ENCODE measurements at places on chromosomes 3 and 15.
A peak's percentile ranks its signal among the peaks of the same experiment; 100 is the strongest.

- DNase-seq, result no peak
Measured at GRCh38 chr3:107323723-107324122, 53.5 kb upstream of the CCDC54 start.

DNA sequence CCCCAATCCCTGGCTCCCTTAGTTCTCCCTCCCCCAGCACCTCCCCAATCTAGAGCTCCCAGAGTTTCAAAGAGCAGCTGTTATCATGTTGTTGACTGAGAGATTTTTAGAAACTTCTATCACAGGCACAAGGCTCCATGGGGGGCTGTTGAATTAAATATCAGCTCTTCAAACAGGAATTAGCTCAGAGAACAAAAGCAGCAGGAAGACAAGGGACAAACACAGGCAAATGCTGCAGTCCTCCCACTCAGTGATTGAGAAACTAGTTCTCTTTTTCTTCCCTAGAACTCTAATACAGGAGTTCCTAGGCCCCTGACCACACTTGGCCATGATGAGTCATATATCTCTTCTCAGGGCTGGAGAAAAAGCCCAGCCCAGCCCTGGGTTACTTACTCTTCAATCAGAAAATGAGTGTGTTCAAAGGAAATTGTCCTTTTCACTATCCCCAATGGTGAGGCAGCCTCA, 262.1 kb downstream of the IGSF11 start:
- no peak for DNase-seq

DNA sequence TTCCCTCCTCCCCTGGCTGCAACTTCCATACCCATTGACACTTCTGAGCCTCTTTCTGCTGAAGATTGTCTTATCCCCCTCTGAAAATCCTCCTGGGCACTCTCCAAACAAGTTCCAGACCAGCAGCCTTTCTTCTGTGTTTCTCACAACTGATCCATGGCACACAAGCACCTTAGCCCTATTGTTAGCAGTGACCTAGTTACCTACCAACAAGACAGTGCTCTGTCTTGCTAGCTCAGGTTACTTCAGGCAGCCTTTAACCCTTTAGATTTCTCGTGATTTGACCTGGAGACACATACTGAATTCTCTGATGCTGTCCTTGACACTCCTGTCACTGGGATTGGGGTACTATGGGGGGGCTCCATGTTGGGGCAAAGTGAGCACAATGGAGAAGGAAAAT, 82.1 kb downstream of the GTF2E1 start:
- DNase-seq, result no peak

- DNase-seq, result no peak
Measured at GRCh38 chr15:55992769-55993110, 672 bp downstream of the NEDD4 start.

DNA sequence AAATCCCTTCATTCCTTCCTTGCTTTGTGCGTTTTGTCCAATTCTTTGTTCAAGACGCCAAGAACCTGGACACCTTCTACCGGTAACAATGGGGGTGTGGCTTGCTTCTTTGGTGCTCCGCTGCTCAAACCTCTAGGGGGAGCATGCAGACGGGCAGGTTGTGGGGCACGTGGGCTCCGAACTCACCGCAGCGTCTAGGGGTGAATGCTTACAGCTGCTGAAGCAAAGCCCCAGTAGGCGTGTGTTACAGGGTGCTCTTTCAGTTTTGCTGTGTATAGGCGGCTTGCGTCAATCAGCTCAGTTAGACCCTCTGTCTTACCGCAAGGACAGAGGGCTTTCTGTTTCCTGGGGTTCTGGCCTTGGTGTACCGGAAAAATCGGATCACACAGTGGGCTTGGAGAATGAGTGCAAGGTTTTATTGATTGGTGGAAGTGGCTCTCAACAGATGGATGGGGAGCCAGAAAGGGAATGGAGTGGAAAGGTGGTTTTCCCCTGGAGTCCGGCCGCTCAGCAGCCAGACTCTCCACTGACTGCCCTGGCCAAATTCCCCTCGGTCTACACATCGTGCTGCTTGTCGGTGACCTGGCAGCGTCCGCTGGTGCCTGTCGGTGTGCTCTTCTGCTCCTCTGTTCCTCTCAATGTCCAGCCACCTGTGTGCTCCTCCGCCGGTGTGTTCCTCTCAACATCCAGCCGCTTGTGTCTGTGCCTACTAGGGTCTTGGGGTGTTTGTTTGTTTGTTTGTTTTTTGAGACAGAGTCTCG, 1.2 kb upstream of the LRRC34 start:
- DNase-seq, result peak; percentile 75

GRCh38 chr15:100704281-100705055, 102.1 kb downstream of the ASB7 start:
- no peak for DNase-seq

- DNase-seq, result peak; percentile 26
Measured at GRCh38 chr15:99407716-99408115, 156.4 kb downstream of the LRRC28 start.

- DNase-seq, result no peak
Measured at GRCh38 chr15:83057002-83057401, 10.1 kb downstream of the BTBD1 start.

All from CD4-positive, alpha-beta T cell treated with Interleukin-6 for 4 hours (primary cell).